ENCODE measurements at places on chromosomes 7 and 10. TPM values are rescaled to one million over a fixed set of nuclear protein-coding genes. Genes with fewer than 3 reads are reported as not detected.

The CPVL gene
- 0.20 TPM for total RNA-seq

The ADAMTS14 gene
- 0.12 TPM for total RNA-seq

The TMEM236 gene
- 0.12 TPM for total RNA-seq

The GPC2 gene
- 0.67 TPM for total RNA-seq

The CROT gene
- total RNA-seq, result 9.9 TPM

The GATA3 gene
- 7.2 TPM for total RNA-seq

The EIF5AL1 gene
- total RNA-seq, result 3.8 TPM

The VWDE gene
- 0.31 TPM for total RNA-seq

The CLEC5A gene
- total RNA-seq, result not detected
